ENCODE measurements at places on chromosomes 5 and 9.
A peak's percentile ranks its signal among the peaks of the same experiment; 100 is the strongest.

DNA sequence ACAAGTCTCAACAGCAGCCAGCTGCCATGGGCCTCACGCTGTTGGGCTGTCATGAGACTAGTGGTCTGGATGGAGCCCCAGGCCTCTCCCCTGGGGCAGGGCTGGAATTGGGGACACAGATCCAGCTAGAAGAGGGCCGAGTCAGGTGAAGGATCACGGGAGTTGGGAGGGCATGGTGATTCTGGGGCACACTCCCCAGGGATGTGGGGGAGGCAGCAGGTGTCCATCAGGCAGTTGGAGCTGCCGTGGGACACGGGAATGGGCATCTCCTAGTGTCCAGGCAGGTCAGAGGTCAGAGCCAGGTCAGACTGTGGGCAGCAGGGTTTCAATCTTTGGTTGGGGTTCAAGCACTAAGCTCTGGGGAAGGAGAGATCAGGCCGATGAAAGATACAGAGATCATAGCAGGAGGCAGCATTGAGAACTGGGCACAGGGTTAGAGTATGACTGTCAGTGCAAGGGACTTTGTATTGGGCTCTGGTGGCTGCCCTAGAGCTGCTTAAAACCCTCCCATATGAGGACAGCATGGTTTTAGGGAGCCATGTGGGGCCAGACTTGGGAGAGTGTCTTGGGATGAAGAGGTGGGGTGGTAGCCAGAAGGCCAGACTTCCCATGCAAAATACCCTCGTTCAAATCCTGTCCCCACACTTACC is 59.2 kb downstream of the ARHGEF37 start:
- DNase-seq = no peak

DNA sequence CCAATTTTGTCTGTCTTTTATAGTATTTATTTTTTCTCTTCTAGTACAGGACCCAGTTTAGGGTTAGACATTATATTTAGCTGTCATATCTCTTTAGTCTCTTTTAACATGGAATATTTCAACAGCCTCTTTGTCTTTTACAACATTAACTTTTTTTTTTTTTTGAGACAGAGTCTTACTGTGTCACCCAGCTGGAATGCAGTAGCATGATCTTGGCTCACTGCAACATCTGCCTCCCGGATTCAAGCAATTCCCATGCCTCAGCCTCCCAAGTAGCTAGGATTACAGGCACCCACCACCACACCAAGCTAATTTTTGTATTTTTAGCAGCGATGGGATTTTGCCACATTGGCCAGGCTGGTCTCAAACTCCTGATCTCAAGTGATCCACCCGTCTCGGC is 90.1 kb downstream of the ADAMTS6 start:
- no peak for DNase-seq

GRCh38 chr9:114503009-114503408 is 2.3 kb downstream of the WHRN start:
- DNase-seq = no peak

GRCh38 chr5:32088214-32088613 is 85.9 kb downstream of the GOLPH3 start:
- DNase-seq = no peak

DNA sequence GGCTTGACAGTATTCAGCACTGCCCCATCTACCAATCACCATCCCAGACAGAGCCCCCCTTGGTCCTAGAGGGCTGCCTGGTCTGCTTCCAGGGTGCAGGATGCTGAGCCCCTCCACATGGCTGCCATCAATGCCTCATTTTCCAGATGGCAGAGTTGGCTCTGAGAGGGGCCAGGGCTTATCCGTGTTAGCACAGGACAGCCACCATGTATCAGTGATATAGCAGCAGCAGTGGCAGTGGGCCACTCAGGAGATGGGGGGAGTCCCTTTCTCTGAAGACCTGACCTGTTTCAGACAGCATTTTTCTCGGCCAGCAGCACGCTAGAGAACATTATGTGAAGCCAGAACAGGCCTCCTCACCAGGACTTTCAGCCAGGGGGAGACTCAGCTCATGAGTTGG is 1.6 kb upstream of the SMIM32 start:
- DNase-seq = no peak

GRCh38 chr9:68653141-68653595 is 51.9 kb upstream of the PIP5K1B start:
- no peak for DNase-seq

DNA sequence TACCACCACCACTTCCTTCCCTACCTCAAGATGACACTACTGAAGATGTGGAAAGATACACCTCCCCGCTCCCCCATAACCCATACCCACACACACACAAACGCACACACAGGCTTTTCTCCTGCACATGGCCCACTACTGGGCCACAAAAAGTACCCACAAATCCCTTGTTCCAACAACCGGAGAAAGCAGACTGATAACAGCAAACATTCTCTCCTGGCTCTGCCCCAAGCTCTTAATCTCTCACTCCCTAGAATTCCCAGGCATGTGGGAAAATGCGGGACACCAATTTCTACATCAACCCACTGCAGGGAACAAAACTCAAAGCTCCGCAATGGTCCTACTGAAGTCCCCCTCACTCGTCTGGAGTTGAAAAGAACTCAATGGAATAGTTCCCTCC is 611.0 kb upstream of the KLF4 start:
- DNase-seq = no peak

DNA sequence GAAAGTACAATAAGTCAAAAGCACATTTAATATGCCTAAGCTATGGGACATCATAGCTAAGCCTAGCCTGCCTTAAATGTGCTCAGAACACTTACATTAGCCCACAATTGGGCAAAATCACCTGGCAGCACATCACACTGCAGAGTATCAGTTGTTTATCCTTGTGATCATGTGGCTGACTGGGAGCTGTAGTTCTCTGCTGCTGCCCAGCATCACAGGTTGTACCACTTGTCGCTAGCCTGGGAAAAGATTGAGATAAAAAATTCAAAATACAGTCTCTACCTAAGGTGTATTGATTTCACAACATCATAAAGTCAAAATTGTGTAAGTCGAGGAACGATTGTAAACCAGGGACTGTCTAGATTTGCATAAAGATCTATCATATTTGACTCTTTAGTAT is 58.6 kb downstream of the CAMK4 start:
- DNase-seq = no peak

- no peak for DNase-seq
Measured at GRCh38 chr9:131874447-131874846, 134.6 kb upstream of the RAPGEF1 start.

DNA sequence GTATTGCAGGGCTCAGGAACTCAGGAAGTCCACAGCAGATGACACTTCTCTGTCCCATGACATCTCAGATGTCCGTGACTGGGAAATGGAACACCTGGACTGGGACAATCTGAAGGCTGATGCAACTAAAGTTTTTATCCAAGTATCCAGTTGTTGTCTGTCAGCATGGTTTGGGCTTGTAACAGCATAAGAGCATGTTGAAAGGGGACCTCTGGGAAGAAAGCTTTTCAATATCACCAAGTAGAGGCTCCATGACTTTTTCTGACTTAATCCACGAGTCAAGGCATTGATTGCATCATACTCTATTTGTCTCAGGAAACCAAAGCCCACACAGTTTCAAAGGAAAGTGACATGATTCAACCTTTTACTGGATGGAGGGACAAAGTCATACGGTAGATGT is 807.7 kb downstream of the MTRR start:
- no peak for DNase-seq

- no peak for DNase-seq
Measured at GRCh38 chr9:136080716-136081112, 14.4 kb downstream of the NACC2 start.

- DNase-seq = no peak
Measured at GRCh38 chr9:124983698-124984097, 42.8 kb upstream of the GOLGA1 start.

GRCh38 chr5:76972689-76973088 is 19.8 kb downstream of the CRHBP start:
- DNase-seq = no peak

- peak; percentile 65 for DNase-seq
Measured at GRCh38 chr5:88663793-88664216, 219.2 kb downstream of the MEF2C start.

- DNase-seq = no peak
Measured at GRCh38 chr9:32351845-32352244, 32.6 kb upstream of the ACO1 start.

DNA sequence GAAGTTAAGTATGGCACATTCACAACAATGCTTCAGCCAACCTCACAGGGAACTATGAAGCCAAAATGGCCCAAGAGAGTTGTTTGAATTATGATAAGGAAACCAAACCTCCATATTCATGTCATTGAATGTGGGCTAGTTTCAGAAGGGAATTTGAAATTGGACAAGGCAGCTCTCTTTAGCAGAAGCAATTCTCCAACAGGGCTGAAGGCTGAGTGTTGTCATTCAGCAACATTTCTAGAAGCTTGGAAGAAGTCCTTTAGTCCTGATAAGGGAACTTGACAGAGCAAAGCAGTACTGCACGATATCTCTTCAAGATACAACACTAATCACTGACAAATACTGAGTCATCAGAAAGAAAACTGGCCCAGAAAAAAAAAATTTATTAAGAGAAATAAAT is 115.4 kb downstream of the SLC25A46 start:
- no peak for DNase-seq

DNA sequence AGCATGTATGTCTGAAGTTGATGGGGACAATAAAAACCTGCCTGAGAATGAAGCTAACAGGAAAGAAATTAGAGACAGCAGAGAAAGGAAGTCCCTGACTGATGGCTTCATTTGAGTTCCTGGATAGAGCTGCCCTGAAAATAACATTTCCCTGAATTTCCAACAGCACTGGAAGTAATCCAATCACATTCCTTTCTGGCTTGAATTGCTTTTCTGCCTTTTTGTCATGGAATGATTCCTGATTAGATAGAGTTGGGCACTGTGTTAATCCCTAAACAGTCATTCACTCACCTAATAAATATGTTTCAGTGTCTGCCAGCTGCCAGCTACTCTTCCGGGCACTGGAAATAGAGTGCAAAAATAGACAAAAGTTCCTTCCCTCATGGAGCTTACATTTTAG is 30.0 kb upstream of the SH3RF2 start:
- no peak for DNase-seq

DNA sequence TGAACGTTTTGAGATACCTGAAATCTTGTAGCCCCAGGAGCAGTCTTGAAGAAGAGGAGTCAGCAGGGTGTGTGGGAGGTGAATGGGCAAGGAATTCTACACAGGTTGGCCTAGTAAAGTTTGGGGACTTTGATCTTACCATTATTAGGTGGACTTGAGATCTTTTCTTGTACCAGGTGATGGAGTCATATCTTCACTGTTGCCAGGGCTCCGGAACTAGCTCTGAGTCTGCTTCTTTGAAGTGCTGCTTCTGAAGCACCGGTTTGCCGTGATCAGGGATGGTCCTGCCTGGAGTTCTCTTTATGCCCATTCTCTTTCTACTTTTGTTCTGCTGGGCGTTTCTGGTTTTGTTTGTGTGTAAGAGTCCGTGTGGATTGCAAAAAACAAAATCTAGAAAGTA is 27.4 kb downstream of the RCL1 start:
- no peak for DNase-seq

DNA sequence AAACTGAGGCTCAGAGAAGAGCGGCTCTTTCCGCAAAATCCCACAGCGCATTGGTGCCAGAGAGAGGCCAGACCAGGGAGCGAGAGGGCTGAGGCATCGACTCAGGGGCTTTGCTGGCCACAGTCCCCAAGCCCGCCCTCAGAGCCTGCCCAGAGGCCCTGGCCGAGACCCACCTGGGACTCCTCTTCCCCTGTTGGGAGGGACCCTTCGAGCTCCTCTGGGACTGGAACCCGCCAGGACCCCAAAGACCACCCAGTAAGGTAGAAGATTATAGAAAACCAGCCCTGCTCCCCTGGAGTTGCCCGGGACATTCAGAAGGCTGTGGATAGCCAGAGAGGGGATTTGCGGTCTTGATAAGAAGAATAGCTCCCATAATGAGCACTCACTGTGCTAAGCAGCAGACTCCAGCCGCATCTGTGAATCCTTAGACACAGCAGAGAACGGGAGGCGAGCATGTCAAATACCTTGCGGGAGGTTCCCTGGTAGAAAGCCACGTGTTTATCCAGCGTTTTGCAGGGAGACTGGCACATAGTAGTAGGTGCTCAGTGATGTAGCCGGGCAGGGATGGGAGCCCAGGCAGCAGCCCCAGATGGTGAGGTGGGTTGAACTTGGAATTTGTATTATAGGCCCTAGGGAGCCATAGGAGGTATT is 651 bp upstream of the AK1 start:
- no peak for DNase-seq

DNA sequence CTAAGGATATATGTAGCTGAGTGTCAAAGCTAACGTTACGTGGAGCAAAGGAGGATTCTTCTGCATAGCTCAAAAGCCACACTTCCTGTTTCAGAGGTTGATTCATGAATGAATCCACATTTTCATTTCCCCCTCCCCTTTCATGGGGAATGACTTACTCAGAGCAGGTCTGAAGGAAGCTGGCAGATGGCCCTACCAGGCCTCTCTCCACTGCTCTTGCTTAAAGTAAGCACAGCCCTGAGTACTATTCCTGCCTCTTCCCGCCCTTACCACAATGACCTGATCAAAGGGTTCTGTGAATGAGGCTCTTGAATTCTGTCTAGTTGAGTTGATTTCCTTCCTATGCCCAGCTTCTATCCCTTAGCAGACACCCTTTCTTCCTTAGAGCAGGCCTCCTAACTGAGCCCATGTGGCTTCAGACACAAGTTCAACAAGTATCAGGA is 6.3 kb downstream of the IGIP start:
- DNase-seq = no peak

DNA sequence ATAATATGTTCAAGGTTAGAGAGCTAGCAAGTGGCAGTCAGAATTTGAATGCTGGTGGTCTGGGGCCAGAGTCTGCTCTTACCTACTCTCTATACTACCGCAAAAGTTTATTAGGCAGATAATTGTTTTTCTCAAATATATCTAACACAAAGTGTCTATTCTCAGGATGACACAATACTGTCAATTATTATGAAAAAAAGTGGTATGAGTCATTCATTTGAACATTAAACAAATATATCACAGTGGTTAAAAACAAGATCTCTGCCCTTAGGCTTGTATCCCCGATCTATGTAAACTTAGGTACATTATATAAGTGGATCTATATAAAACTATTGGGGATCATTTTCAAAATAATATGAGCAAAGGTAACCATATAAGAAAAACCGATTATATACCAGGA is 354.9 kb downstream of the CETN3 start:
- no peak for DNase-seq

DNA sequence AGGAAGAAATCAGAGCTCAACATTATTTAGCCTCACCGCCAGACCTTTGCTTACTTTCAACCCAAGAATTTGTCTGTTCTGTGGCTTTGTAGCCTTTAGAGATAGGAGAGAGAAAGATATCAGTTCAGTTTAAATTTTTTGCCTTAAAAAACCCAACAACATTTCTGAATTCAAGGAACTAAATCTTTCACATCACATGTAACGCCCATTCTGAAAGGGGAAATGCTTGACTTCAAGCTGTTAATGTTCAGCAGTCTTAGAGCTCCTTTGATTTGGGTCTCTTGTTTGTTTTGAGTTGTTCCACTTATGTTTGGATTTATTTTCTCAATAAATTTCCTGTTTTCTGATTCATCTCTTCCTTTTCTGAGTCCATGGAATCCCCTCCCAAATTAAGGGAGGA is 294.5 kb downstream of the ARHGAP26 start:
- DNase-seq = no peak

DNA sequence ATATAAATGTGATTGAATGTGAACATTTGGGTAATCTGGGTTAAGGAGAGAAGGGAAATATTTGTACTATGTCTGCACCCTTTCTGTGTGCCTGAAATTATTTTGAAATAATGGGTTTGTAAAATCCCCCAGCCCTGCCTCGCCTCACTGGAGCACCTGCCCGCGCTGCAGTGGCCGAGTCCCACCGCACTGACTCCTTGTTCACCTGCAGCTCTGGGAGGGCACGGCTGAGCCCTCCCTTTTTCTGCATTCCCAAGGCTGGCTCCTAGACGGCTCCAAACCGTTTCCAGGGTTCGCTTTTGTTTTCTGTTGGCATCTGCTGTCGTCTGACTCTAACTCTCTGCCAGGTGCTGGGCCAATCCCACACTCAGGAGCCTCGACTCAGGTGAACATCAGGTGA is 17.6 kb upstream of the PPP1R26 start:
- no peak for DNase-seq
